MM.1S (cell line): ENCODE measurements at places on chromosomes 6 and 20.
A peak's percentile ranks its signal among the peaks of the same experiment; 100 is the strongest.

DNA sequence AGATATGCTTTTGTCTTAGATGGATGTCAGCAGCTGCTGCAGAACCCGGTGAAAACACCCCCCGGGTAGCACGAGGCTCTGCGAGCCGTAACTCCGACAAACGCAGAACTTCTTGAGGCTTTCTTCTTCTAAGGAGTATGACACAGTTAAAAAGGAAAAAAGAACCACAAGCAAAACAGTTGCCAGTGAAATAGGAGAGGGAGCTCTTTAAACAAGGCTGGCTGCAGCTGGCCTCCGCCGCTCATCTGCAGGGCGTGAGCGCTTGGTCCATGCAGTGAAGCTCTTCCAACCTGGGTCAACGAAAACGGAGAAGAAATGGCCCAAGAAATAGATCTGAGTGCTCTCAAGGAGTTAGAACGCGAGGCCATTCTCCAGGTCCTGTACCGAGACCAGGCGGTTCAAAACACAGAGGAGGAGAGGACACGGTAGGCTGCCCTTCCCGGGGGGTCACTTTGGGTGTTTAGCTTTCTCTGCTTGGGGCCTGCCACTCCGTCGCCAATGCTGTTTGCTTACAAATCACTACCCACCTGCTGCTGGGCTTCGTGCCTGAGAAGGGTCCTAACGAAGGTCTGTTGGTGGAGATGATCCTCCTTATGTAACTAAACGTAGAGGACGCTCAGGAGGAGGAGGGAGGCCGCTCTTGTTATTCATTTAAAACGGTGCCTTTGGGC lies 13.2 kb downstream of the SYTL3 start:
- DNase-seq: no peak

- DNase-seq: no peak
Measured at GRCh38 chr20:61426352-61426751, 174.3 kb downstream of the CDH4 start.

GRCh38 chr6:38738261-38738660 lies 23.1 kb downstream of the DNAH8 start:
- no peak for DNase-seq

DNA sequence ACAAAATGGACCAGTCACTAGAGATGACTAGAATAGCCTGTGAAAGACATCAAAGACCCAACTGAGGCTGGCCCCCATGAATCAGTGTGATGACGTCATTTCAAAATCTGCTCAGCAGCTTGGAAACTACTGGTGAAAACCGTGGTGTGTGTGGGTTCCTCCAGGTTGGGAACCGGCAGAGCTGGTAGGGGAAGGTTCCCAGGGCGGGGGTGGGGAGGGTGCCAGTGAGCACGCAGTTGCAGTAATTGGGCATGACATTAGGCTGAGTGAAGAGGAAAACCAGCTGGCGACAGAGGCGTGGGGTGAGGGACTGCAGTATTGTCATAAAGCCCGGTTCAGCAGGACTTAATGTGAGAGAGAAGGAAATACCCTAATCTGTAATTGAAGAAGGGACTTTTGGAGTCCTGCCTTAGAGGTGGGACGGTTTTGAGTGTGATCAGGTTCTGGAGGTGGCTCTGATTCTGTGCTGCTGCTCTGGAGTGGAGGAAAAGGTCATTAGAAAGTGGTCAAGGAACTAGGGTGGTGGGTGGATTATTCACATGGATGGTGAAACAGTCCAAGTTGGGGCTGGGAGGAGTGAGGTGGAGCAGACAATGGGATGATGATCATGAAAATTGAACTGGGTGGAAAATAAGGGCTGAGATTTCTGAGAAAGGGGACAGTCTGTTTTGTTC lies 52.0 kb upstream of the MTHFD1L start:
- DNase-seq: no peak

- DNase-seq: peak; percentile 68
Measured at GRCh38 chr20:47502271-47503239, 868 bp downstream of the NCOA3 start.

DNA sequence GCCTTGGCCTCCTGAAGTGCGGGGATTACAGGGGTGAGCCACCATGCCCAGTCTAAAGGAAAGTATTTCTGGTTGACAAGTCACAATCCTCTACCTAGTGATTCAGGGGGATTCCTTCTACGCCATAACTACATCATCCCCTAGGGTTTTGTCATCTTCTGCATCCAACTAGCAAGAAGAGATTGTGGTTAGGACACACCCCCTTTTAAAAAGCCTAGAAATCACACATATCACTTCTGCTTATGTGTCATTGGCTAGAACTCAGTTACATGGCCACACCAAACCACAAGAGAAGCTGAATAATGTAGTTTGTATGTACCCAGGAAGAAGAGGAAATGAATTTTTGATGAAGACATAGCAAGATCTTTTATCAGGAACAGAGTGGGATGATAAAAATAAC lies 14.7 kb upstream of the CHD6 start:
- no peak for DNase-seq

- DNase-seq: no peak
Measured at GRCh38 chr6:17886891-17887290, 100.5 kb downstream of the KIF13A start.

- DNase-seq: no peak
Measured at GRCh38 chr6:154488802-154489437, 21.6 kb downstream of the CNKSR3 start.

DNA sequence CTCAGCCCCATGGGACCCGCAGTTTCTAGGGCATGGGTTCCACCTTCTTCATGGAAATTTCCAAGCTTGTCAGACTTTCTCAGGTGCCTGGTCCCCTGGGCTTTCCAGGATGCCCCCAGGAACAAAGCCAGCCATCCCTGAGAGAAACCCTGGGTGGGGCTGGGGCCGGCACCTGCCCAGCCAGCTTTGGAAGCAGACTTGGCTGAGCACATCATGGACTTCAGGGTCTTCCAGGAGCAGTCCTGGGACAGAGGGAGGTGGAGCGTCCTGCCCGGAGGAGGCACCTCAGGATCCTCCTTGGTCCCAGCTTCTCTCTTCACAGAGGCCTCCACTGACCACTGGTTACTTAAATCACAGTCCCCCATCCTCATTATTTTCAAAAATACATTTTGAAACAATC lies 13.5 kb downstream of the MYT1 start:
- DNase-seq: no peak

DNA sequence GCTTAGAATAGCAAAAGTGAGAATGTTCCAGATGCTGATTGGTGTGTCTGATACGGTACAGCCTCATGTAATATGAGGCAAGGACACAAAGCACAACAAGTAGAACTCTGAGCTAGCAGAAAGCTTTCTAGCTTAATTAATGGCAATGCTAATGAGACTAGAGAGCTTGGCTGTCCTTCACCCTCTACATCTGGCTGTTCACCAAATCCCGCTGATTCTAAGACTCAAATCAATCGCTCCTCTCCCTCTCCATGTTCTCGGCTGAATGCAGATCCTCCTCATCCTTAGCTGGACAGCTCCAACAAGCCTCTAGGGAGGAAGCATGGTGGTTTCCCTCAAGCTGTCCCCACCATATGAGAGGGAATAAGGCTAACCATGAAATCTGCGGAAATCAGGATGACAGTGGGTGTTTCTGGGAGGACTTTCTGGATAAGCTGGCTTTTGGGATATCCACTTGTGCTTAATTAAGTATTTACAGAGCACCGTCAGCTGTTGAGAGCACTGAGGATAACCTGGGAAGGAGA lies 128.9 kb downstream of the FOXC1 start:
- no peak for DNase-seq

DNA sequence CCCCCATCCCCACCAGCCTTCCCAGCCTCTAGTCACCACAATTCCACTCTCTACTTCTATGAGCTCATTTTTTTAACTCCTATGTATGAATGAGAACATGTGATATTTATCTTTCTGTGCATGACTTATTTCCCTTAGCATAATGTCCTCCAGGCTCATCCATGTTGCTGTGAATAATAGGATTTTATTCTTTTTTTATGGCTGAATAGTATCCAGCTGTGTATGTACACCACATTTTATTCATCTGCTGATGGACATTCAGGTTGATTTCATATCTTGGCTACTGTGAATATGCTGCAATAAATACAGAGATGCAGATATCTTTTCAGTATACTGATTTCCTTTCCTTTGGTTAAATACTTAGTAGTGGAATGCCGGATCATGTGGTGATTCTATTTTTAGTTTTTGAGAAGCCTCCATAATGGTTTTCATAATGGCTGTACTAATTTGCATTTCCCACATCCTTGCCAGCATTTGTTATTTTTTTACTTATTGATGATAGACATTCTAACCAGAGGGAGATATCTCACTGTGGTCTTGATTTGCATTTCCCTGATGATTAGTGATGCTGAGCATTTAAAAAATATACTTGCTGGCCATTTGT lies 194.9 kb downstream of the PACRG start:
- DNase-seq: no peak

- DNase-seq: peak; percentile 42
Measured at GRCh38 chr6:135451617-135452190, 45.8 kb downstream of the AHI1 start.

DNA sequence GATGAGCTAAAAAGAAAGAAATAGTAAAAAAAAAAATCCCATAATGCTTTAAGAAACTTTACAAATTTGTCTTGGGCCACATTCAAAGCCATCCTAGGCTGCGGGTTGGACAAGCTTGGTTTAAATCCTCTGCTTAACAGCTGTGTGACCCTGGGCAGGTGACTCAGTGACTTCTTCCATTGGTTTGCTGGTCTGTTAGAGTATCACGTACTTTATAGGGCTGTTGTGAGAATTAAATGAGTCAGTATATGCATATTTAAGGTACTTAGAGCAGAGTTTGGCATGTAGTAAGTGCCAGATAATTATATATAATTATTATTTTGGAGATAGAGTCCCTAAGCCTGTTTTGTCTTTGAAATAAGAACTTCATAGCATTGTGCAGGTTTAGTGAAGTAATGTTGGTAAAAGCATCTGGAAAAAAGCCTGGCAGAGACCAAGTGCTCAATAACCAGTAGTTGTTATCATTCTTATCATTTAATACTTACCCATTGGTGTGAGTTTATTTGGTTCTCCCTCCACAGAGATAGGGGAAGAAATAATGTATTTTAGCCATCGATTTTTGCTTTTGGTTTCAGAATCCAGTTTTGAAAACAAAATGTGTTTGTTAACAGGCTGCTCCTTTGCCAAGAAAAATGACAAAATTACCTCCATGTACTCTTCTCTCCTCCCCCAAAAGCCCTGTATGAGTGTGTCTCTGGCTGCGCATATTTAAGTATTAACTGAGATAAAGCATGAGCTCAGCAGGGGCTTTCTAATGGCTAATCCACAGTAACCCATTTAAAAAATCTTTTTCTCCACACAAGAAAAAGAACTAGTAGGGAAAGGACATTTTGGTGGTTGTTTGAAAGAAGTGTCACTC lies 67.2 kb downstream of the FOXO3 start:
- DNase-seq: no peak

DNA sequence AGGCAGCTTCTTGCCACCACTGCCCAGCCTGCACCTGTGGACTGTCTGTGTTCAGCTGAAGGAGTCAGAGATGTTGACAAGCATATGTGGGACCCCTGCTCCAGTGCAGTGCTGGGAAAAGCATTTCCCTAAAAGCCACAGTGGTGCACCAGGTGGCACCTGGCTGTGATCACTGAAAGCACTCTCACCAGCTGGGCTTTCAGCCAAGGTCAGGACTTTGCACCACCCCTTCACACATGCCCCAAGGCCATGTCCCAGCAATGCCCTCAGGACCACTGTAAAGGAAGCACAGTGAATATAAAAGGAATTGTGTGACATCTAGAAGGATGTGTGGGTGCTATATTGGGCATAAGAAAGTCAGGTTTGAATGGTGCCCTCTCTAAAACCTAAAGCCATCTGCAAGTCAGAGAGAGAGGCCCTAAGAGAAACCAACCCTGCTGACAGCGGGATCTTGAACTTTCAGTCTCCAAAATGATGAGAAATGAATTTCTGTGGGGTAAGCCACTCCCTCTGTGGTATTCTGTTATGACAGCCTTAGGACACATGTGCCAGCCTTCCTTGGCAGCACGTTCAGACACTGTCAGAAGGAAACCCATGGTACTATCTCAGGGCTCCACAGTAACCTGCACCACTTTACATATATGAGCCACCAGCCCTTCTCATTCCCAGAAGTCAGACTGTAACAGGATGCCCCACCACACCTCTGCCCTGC lies 30.7 kb downstream of the CBLN4 start:
- peak; percentile 85 for DNase-seq

DNA sequence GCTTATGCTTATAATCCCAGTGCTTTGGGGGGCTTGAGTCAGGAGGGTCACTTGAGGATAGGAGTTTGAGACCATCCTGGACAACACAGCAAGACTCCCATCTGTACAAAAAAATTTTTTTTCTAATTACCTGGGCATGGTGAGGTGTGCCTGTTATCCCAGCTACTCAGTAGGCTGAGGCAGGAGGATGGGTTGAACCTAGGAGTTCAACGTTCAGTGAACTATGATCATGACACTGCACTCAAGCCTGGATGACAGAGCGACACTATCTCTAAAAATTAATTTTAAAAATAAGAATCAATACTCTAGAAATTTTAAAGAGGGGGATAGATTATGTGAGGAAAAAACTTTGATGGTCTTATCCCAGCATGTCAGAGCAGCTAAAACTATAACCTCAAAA lies 44.1 kb downstream of the SLC23A2 start:
- DNase-seq: no peak

DNA sequence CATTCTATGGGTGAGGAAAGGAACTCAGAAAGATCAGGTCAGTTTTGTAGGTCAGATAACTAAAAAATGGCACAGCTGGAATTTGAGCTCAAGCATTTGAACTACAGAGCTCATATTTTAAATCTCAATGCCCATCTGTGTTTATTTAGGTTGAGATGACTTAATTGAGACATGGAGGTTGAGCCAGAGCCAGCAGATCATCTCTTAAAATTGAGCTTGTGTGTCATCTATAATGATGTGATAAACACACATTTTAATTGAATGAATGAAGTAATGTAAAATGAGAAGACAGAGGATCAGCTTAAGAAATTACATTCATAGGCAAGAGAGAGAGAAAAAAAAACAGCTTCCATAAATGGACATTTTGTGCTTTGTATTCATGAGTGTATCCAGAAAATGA lies 3.7 kb downstream of the MANEA start:
- no peak for DNase-seq

DNA sequence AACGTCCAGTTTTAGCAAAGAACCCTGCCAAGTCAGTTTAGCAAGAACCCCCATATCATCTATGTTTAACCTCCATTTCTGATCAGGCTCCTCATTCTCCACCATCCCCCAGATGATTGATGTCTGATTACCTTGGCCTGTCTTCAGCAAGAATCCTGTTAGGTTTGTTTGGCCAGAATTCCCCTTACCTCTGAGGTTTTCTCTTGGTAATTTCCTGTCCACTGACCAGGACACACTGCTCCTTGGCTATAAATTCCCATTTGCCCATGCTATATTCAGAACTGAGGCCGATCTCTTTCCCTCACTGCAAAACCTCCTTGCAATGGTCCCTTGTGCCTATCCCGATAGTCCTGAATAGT lies 27.0 kb downstream of the ZNF311 start:
- no peak for DNase-seq

DNA sequence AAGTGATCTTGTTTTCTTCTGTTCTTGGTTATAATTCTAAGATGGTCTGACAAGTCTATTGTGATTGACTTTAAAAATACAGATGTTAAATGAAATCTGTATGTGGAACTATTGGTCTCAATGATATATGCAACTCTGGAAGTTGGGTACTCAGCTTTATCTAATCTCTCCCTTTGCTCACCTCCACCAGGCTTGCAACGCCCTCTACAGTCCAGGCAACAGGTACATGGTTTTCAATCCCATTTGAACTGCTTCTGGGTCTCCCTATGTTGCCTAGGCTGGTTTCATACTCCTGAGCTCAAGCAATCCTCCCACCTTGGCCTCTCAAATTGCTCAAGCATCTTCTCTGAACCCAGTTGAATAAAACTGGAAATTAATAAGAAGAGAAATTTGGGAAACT lies 25.6 kb upstream of the HLA-DQB1 start:
- peak; percentile 39 for DNase-seq
